Body of pancreas (tissue), 4 donors: ENCODE measurements at places on chromosomes 1 and 21. TPM values are rescaled to one million over a fixed set of nuclear protein-coding genes. Genes with fewer than 3 reads are reported as not detected.

Gene PPFIA4
- total RNA-seq, result not detected

Gene DVL1
- total RNA-seq, result 84.4 TPM

Gene PCSK9
- total RNA-seq, result 13.8 TPM

Gene ARV1
- 23.6 TPM for total RNA-seq

Gene ACKR1
- 23.6 TPM for total RNA-seq

Gene MFAP2
- 13.5 TPM for total RNA-seq

Gene GBP3
- 8.2 TPM for total RNA-seq

Gene COL24A1
- not detected for total RNA-seq

Gene PCP4L1
- not detected for total RNA-seq

Gene FAM78B
- total RNA-seq, result 14.5 TPM

Gene PTPRF
- 89.0 TPM for total RNA-seq

Gene KRTAP10-8
- not detected for total RNA-seq

Gene LCE1A
- not detected for total RNA-seq

Gene PGM1
- total RNA-seq, result 123 TPM

Gene CCDC30
- 8.9 TPM for total RNA-seq

Gene EGLN1
- 42.2 TPM for total RNA-seq

Gene PLA2G5
- total RNA-seq, result 0.52 TPM

Gene NAV1
- total RNA-seq, result 11.5 TPM

Gene SPATA17
- total RNA-seq, result 0.52 TPM

Gene CYP2J2
- total RNA-seq, result 2.3 TPM

Gene RNU1-2
- 15,479 TPM for total RNA-seq

Gene POFUT2
- 46.1 TPM for total RNA-seq

Gene IGFN1
- 6.9 TPM for total RNA-seq

Gene PADI2
- 2.3 TPM for total RNA-seq

Gene ZNF496
- 30.0 TPM for total RNA-seq

Gene CA6
- not detected for total RNA-seq

Gene ENAH
- total RNA-seq, result 28.8 TPM

Gene TACSTD2
- 106 TPM for total RNA-seq

Gene COL9A2
- 2.3 TPM for total RNA-seq

Gene OR10K1
- not detected for total RNA-seq

Gene FCRL6
- 6.3 TPM for total RNA-seq
